Activated CD4-positive, alpha-beta T cell treated with anti-CD3 and anti-CD28 coated beads, Interleukin-2, amount 10 ng/mL, durations not matched to agents 24 days and 14 days (primary cell): ENCODE measurements at places on chromosomes 2 and 18. TPM values are rescaled to one million over a fixed set of nuclear protein-coding genes. Genes with fewer than 3 reads are reported as not detected.

The CTDP1 gene
- total RNA-seq: 41.2 and 45.5 TPM in 2 replicates

The SNTG2 gene
- 0.14 TPM in 1 of 2 replicates, not detected in the other for total RNA-seq

DNA sequence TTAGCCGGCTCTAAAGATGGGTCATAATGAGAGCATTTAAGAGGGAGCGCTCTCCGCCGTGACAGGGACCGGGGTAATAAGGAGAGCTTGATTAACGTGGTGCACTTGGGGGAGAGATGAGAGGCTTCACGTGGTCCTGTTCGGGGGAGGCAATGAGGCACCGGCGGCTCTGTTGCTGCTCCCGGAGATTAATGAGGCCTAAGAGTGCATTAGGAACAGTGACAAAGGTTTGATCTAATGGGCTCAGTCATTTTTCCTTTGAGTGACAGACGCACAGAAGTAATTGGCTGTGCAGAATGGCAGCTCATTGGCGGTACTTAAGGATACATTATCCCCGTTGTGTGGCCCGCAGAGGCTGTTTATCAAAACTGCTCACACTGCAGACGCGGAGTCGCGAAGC, 250.7 kb downstream of the GBX2 start:
- DNase-seq: no peak

DNA sequence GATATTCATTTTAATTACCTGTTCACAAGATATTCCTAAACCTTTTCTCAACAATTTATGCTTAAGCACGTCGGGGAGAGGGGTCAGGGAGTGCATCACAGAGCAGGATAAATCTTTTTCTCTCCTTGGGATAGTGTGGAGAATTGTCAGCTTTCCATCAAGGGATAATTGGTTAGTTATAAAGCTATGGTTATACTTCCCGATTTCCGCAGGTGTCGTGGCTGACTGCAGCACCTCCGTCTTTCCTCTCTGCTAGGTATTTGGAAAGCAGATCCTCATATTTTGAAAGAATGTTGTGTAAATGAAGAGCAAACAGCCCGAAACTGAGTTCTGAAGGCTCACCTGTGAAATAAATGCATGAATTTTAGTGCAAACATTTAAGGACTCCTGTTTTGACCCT, 778 bp downstream of the DYNC2LI1 start:
- DNase-seq: no peak

The GAL3ST2 gene
- 0.52 and 1.2 TPM in 2 replicates for total RNA-seq

The CABYR gene
- 0.36 and 1.3 TPM in 2 replicates for total RNA-seq

GRCh38 chr2:42141687-42142546, 27.2 kb upstream of the EML4 start:
- peak; percentile 72 for DNase-seq

The PSMA8 gene
- 0.80 and 0.93 TPM in 2 replicates for total RNA-seq

The MBOAT2 gene
- 5.0 and 5.3 TPM in 2 replicates for total RNA-seq
